RKO (cell line): ENCODE measurements at places on chromosomes 4 and X.

DNA sequence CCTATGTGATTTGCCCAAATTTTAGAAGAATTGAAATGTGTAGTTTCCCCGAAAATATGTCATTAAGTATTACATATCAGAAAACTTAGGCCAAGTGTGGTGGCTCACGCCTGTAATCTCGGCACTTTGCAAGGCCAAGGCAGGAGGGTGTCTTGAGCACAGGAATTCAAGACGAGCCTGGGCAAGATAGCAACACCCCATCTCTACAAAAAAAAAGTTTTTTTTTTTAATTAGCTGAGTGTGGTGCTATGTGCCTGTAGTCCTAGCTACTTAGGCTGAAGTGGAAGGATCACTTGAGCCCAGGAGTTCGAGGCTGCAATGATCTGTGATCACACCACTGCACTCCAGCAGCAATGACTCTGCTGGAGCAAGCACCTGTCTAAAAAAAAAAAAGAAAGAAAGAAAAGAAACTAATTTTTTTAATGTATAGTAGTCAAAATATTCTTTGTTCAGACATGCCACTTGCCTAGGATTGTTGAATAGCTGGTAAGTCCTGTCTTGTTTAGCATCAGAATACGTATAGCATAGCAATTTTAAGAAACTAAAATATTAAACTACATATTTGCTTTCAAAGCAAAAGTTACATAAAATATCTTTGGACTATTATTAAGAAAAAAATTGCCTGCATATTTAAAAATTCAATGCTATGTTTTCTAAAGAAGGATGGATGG is 40.1 kb upstream of the GAB1 start:
- no peak for DNase-seq

DNA sequence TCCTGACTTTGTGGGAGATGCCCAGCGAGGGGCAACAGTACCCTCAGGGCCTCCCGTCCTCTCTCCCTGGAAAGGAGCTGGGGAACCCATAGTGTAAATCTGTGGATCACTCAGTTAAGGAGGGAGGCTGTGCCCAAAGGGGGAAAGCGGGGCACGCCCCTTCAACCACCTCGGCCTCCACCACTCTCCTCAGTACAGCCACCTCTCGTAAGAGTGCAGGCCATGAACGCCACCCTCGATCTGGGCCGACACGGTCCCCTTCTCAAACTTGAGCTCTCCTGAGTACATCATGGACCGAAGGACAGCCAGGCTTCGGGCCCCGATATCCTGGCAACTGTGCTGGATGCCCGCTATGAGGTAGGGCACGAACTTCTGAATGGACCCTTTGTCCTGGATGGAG is 221.8 kb upstream of the ATP6AP2 start:
- no peak for DNase-seq

DNA sequence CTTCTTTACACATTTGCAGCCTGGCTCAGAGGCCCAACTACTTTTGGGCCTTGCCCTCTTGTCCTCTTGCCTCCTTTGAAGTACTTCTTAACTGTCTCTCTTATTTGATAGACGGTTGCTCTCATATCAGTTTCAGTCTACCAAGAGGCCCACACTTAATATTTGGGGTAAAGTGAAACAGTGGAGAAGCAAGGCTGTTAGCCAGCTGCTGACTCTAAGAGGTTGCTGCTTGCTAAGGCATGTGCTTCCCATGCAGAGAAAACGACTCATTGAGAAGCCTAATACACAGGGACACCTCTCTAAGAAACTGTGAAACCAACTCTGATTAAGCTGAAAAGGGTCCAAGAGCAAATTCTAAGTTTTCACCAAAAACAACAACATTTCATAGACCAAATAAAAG is 94.6 kb downstream of the PPP3CA start:
- DNase-seq, result no peak

- no peak for DNase-seq
These were observed 31.3 kb downstream of the NIPAL1 start for GRCh38 chr4:48047896-48048295.

- peak; percentile 40 for DNase-seq
These were observed 443.2 kb upstream of the FGF16 start for GRCh38 chrX:77003956-77004355.

DNA sequence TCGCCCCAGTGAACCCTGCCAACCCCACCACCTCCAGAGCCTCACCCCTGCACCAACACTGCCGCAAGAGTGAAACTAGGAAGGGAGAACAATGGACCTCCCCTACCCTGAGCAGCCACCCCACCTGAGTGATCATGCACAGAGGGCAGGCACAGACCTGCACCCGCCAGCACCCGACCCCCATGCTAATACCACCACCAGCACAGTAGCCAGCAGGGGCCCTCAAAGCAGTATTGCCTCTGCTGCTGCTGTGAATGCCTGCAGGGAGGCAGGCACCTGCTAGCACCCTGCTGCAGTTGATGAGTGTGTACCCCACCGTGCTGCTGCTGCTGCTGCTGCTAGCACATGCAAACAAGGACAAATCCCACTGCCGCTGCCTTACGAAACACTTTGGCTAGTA is 100.1 kb downstream of the RAB28 start:
- DNase-seq, result no peak
